ENCODE measurements at places on chromosomes 11 and 22.

DNA sequence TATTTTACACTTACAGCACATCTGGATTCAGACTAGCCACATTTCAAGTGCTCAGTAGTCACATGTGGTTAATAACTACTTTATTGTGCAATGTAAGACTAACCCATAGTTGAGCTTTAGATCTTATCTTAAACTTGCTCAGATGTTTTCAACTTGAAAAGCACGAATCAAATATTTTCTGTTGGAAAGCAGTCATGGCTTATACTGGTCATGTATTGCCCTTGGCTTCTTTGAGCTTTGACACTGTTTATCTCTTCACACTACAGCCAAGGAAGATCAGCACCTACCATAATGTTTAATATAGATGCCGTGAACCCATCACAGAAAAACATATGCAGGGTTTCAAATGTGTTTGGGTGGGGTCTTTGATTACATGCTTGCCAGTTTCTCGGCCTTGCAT, 4.4 kb downstream of the RBX1 start:
- no peak for DNase-seq

- DNase-seq, result peak; percentile 46
Measured at GRCh38 chr11:62399878-62400266, 19.0 kb upstream of the SCGB1A1 start.

DNA sequence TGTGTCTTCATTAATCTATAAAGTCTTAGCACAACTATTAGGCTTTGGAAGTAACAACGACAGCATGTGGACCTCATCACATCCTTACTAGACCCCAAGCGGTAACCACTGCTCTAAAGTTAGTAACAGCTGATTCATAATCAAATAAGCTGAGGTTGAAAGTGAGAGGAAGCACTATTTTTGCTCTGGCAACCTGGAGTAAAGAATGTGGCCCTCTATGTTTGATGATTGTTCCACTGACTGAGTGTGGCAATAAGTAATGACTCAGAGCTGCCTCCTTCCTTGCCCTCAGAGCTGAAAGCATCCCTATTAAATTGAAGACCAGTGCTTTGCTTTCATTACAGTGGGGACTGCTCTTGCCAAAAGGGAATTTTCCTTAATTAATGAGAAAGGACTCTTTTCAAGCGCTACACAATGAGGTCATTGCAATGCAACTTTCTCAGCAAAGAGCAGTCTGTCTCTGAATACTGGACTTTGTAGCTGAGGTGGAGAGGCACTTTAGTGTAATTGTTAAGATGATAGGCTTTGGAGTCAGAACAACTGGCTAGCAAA, 906.1 kb upstream of the RAG2 start:
- no peak for DNase-seq

DNA sequence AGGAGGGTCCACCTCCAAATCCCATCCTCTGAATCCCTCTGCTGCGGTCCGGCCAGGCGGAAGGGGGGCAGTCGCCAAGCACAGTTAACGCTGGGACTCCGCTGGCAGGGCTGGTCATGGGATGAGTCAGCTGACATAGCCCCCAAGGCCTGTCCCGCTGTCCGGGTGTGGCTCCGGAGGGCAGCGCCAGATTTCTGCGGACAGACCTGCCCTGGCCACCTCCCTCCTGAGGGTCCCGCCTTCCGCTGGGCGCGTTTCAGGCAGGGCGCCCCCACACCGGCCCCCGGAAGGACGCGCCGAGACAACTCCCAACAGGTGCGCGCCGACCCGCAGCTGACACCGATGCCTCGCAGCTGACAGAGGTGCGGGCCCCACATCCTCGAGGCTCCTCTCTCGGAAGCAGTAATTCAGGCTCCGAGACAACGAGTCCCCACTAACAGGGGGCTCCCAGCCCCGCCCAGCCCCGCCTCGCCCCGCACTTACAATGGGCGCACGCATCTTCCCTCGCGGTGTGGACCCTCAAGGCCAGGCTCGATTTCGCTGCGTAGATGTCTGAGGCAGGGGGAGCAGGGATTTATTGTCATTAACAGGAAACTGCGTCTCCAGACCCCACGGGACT, 607 bp downstream of the PLAAT3 start:
- no peak for DNase-seq

DNA sequence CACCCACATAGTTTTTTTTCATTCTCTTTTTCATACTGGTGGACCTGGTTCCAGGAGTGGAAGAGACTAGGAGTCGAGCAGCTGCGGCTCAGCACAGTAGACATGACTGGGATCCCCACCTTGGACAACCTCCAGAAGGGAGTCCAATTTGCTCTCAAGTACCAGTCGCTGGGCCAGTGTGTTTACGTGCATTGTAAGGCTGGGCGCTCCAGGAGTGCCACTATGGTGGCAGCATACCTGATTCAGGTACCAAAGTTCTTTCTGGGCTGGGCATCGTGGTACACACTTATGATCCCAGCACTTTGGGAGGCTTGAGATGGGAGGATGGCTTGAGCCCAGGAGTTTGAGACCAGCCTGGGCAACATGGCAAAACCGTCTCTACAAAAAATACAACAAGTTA, 4.2 kb downstream of the PTPMT1 start:
- DNase-seq, result no peak

GRCh38 chr22:44505796-44506354, 7.8 kb upstream of the RTL6 start:
- no peak for DNase-seq

DNA sequence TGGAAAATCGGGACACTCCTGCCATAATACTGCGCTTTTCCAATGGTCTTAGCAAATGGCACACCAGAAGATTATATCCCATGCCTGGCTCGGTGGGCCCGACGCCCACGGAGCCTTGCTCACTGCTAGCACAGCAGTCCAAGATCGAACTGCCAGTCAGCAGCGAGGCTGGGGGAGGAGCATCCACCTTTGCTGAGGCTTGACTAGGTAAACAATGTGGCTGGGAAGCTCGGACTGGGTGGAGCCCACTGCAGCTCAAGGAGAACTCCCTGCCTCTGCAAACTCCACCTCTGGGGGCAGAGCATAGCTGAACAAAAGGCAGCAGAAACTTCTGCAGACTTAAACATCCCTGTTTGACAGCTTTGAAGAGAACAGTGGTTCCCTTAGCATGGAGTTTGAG, 15.6 kb downstream of the PTH start:
- DNase-seq, result no peak
